ENCODE measurements at places on chromosomes 1 and 21.

- no peak for DNase-seq
Measured at GRCh38 chr1:201358596-201358995, 18.9 kb downstream of the TNNT2 start.

DNA sequence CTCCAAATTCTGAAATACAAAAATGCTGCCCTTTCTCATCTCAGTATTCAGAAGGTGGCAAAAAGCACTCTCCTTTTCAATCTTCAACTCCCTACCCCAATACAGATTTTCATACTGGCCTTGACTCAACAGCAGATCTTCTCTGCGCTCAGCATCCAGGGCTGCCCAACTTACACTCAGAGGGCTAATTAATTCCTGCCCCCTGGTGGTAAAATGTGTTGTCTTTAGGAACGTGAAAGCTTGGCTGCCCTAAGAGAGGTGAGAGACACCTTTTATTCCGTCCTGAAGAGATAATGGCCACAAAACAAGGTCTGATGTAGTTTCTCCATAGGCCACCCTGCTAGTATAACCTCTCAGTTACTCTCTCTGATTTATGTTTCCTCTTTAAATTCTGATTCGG is 25.0 kb downstream of the KRTAP24-1 start:
- DNase-seq: no peak

GRCh38 chr1:26889551-26890466 is at the start of gene GPN2:
Gene GPN2 (minus strand): TSS chr1:26890283. CDS start chr1:26890096, 187 bp downstream.
- peak; percentile 83 for DNase-seq

- DNase-seq: no peak
Measured at GRCh38 chr1:204721373-204722055, 36.0 kb upstream of the LRRN2 start.

DNA sequence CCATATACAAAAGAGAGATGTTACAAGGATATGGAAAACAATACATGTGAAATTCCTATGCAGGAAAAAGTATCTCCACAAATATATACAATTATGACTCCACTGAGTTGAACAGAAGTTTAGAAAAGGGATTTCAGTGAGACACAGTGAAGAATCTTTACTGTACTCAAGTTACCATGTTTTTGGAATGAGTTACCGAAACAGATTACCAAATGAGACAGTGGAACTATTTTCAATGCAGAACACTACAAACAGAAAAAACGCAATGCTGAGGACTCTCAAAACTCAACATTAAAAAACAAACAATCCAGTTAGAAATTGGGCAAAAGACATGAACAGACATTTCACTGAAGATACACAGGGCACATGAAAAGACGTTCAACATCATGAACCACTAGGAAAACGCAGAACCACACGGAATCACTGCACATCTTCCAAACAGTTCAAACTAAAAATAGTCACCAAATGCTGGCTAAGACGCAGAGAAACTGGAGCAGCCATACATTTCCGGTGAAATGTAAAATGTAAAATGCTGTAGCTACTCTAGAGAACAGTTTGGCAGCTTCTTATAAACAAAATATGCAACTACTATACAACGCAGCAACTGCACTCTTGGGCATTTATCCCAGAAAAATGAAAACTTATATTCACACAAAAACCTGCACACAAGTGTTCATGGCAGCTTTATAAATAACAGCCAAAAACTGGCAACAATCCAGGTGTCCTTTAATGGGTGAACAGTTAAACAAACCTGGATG is 118.7 kb downstream of the UBR4 start:
- DNase-seq: no peak

DNA sequence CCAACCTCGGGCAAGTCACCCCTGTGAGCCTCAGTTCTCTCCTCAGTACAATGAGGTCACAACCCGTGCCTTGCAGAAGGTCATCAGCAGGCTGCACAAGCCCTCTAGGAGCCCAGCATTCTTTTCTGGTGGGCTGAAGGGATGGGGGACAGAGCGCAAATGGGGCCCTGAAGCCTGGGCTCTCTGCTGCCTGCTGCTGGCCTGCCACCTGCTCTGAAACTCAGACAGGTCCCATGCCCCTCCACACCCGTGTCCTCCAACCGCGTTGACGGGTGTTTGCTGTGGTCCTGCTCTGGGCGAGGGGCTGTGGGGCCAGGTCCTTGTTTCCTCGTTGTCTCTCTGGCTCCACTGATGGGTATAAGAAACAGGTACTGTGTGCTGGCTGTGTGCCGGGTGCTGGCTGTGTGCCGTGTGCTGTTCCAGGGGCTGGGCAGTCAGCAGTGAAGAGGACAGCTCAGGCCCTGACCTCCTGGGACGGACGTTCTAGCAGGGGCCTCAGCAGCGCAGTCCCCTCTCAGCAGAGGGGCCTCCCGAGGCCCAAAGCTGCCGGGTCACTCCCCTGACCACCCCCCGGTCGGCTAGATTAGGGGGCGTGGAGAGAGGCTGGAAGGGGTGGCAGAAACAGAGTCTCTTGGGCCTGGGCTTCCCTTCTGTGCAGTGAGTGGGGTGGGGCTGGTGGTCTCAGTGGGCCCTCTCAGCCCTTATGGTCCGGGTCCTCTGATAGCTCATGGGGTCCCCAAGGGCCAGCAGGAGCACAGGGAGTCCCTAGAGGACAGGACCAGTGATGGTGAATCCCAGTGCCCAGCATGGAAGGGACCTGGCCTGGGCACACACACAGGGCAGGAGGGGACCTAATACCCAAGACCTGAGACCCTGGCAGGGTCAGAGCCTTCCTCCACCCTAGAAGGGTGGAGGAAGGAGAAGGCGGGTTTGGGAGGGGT is 42.1 kb downstream of the DMRTB1 start:
- no peak for DNase-seq

- no peak for DNase-seq
Measured at GRCh38 chr1:110063781-110064180, 6.7 kb downstream of the ALX3 start.

- no peak for DNase-seq
Measured at GRCh38 chr1:224486801-224487583, 52.4 kb upstream of the WDR26 start.

DNA sequence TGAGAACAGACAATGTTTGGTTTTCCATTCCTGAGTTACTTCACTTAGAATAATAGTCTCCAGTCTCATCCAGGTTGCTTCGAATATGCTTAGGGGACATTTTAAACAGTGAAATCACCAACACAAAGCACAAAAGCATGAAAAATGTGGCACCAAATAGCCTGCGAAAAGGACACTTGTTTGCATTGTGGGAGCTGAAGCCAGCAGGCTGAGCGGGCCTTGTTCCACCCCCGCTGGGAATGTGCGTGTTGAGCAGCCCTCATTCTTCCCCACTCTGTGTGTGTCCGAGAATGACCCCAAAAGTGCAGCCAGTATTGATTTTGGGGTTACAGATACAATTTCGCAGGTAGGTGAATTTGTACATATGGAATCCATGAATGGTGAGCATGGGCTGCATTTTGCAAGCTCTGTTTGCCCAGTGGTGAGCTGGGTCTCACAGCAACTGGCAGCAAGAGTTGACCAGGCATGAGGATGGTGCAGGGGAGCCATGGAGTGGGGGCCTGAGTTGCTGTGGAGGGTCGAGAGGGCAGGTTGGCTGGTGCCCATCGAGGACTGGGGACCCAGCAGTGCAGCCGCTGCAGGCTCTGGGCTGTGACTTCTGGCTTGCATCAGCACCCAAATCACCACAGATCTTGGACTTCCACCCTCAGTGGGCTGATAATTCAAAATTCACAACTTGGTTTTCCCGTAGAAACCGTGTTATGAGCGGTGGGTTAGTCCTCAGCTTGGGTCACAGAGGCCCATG is 29.4 kb downstream of the NENF start:
- DNase-seq: peak; percentile 56

DNA sequence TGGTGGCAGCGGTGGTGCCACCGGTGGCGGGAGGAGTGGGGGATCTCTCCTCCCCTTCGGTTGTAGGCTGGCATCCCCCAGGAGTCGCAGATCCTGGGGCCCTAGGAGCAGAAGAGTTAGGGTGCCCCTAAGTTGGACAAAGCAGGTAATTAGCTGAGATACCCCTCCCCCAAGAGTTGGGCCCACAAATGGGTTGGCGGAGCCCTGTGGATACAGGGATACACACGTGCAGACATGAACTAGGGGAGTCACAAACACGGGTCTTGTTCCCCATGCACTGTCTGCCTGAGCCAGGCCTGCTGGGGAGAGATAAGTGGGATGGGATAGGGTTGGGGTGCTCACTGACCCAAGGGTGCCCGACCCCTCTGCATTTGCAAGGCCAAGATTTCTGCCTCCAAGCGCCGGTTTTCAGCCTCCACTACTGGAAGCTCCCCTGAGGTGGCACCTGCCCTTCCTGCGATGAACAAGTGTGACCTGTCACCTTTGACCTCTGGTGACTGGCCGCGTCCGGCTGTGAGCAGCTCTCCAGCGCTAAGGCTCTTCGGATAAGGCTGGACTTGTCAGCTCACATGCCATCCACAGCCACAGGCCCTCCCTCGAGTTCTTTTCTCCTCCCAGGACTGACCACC is 1.8 kb downstream of the CCDC17 start:
- no peak for DNase-seq

DNA sequence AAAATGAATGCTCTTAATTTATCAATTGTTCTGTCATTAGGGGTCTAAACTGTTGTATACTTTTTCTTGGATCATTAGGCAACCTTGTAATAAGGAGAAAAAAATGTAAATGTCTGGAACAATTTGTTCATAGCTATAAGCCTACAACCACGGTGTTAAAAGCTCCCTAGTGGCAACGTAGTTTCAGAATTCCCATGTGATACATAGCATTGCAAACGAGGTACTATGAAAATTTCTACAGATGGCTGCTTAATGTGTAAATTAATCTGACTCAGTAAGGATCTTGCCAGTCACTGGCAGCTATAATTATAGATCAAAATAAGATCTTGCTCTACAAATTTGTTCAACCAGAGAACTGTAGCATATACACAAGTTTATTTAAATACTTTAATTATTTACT is 304.1 kb upstream of the ADGRL4 start:
- no peak for DNase-seq

DNA sequence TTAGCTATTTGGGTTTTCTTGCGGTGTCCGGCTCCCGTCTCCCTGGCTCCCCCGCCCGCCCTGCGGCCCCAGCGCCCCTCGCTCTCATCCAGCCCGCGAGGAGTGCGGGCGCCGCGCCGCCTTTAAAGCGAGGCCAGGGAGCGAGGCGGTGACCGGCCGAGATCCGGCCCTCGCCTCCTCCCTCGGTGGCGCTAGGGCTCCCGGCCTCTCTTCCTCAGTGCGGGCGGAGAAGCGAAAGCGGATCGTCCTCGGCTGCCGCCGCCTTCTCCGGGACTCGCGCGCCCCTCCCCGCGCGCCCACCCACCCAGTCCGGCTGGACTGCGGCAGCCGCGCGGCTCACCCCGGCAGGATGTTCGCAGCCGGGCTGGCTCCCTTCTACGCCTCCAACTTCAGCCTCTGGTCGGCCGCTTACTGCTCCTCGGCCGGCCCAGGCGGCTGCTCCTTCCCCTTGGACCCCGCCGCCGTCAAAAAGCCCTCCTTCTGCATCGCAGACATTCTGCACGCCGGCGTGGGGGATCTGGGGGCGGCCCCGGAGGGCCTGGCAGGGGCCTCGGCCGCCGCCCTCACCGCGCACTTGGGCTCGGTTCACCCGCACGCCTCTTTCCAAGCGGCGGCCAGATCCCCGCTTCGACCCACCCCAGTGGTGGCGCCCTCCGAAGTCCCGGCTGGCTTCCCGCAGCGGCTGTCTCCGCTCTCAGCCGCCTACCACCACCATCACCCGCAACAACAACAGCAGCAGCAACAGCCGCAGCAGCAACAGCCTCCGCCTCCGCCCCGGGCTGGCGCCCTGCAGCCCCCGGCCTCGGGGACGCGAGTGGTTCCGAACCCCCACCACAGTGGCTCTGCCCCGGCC is 492 bp downstream of the HLX start:
- DNase-seq: peak; percentile 56

DNA sequence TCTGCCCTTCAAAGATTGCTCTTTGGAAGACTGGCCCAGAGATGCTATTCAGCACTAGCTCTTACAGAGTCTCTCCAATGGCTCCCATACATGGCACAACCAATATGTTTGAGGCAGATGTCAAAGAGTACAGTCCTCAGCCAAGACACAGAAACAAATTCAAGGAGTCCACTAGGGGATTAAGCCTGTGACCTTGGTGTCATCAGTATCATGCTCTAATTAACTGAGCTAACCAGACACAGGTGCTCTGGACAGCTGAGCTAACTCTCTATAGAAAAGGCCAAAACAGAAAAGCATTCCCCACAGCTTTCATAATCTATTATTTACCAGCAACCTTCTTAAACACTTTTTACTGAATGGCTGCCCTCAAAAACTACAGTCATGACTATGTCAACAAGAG is 666.0 kb upstream of the PLXNA2 start:
- DNase-seq: no peak

GRCh38 chr21:30818837-30819610 is 6.0 kb upstream of the KRTAP8-1 start:
- no peak for DNase-seq

- no peak for DNase-seq
Measured at GRCh38 chr21:26881504-26882228, 36.5 kb upstream of the ADAMTS1 start.

- DNase-seq: peak; percentile 26
Measured at GRCh38 chr1:90133133-90133532, 138.2 kb downstream of the ZNF326 start.

DNA sequence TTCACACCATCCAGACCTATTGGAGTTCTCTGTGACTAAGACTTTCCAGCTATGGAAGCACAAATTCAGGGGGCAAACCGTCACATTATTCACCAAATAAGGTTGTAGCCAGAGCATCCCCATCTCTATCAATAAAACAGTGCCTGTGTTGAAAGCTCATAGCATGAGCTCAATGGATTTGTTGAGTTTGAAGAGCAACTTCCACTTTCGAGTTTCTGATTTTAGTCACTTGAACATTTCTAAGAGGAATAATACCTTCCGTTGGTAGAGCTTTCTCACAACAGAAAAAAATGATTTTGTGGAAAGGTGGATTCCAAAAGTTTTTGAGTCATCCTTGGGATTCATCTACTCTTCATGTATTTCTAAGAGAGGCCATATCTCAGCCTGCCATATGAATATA is 13.0 kb upstream of the ELAVL4 start:
- DNase-seq: no peak
